NCI-H774 (cell line): ENCODE measurements at places on chromosomes 13 and 19.
A peak's percentile ranks its signal among the peaks of the same experiment; 100 is the strongest.

DNA sequence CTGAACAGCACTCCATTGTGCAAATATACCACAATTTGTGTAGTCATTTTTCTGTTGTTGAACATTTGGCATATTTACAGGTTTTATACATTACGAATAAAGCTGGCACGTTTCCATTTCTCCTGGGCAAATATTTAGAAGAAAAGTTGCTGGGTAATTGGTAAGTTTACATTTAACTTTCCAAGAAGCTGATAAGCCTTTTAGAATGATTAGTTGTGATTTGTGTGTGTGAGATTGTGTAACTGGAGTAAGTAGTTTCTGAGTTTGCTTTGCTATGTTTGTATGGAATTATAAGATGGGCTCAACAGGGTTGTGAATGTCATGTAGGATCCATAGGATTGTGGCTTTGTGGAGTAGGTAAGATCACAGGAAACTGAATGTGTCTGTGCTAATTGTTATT, 1.6 kb upstream of the ZNF529 start:
- no peak for DNase-seq

DNA sequence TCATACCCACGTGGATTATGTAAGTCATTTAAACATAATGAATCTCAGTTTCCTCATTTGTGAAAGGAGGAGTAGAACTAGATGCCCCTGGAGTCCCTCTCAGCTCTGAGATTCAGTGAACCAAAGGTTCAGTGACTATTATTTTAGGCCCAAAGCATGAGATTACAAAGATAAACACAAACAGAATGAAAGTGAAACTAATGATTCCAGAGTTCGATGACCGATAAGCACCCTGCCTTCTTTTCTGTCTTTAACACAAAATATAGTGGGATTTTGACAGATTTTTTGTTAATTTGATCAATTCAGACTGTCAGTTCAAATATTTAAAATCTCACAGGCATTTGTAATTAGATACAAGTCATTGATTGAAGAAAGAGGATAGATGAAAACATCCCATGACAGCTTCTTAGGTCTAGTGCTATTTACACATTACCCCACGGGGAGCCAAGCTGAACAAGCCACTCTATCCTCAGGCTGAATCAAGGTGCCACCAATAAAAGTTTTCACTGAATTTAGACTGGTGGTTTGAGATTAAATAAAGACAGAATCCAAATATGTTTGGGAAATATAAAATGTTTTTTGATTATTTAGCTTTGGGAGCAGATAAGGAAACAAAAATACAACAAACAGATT, 64.6 kb upstream of the RAP2A start:
- peak; percentile 26 for DNase-seq

DNA sequence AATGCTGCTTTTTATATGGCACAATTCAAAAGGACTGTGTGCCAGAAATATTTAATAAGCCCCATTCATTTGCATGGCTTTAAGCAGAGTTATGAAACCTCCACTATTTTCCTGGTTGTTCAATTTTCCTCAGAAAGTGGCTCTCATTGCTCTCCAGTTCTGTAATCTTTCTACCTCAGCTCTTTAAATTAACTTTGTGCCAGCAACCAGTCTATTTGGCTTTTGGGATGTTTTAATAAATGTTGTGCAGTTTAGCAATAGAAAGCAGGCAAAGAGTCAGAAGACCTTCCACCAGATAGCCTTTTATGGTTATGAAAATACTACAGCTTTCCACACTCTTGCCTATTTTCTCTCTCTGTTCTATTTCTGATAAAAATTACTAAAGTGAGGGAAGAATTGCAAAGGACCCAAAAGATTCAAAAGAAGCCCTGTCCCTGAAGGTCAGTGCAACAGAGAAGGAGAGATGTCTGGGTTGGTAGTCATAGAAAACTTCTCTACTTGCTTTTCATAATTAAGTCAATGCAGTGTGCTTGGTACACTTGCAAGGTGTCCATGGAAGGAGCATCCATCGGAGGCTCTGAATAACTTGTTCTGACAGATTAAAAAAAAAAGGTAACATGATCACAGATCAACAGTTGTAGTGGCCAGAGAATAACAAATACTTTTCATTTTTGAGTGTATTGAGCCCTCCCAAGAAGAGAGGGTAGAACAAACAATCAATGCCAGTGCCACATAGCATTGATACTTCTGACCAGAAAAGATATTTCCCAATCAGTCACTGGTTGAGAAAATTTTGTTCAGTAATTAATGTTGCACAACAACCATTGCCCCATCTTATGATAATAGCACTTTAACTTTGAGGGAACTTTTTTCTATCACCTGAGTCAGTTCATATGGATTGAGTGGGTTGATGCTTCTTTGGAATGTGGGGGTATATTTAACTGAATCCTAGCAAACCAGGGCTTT, 48.4 kb upstream of the SPRY2 start:
- DNase-seq = no peak

DNA sequence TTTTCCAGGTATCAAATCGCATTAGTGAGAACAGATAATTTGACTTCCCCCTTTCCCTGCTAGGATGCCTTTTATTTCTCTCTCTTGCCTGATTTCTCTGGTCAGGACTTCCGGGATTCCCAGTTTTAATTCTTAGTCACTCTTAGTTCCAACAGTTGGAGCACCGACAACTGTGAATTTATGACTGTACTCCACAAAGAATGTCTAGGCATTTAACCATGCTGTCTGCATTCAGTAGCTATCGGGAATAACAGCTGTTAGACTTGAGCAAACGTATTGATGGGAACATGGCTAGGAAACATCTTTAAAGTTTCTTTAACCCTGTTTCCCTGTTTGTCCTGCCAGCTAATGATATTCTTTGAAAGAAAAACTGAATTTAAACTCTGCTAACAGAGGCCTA, 14.1 kb upstream of the SPACA7 start:
- no peak for DNase-seq

GRCh38 chr19:4449639-4450028, 8.0 kb downstream of the UBXN6 start:
- no peak for DNase-seq

- DNase-seq = no peak
Measured at GRCh38 chr13:49053906-49054305, 78.2 kb downstream of the FNDC3A start.

DNA sequence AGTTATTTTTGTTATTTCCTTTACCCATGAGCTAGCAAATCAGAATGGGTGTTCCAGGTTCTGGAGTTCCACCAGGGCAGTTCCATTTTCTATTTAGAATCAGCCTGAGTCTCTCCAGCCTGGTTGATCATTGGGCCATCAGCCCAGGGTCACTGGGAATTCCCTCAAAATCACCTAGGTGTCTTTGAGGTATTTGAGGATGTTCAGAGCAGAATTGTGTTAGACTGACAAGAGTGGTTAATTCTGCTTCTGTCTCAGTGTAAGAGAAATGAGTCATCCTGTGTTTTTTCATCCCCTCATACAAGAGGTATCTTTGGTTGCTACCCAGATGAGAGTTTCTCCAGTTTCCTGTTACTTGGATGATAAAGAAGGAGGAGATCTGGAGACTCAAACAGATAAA, 11.7 kb downstream of the ZNF66 start:
- DNase-seq = no peak

DNA sequence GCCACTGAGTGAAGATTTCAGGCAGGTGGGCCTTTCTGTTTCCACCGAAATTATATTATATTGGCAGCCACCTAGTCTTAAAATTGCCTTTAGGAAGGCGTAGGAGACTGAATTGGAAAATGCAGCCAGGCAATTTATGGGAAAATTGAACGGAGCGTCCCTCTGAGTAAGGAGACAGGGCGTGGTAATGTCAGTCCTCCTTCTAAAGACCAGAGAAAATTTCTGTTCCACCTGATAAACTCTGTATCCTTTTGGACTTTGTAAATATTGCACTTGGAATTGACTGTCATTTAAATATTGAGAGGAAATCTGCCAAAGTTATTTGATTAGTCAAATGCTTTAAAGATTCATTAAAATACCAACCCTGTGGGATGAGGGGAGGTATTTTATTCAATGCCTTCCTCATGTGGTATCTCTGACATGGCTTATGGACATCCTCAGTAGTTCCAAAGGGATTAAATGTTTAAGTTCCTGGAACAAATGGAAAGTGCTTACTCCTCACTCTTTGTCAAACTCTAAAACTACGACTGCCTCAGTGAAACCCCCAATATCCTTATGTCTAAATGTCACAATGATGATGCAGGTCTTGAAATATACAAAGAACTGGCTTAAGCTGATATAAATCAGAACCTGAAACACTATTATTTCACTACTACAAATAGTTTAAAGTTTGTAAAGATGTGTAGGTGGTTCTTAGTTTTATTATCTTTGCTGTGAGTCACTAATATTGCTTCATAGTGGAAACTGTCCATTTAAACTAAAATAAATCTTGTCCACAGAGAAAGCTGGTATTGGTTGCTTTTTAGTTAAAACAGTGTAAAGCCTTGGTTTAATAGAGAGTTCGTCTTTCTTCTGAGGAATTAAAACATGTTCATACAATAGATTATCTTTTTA, 203.2 kb downstream of the FGF14 start:
- no peak for DNase-seq

DNA sequence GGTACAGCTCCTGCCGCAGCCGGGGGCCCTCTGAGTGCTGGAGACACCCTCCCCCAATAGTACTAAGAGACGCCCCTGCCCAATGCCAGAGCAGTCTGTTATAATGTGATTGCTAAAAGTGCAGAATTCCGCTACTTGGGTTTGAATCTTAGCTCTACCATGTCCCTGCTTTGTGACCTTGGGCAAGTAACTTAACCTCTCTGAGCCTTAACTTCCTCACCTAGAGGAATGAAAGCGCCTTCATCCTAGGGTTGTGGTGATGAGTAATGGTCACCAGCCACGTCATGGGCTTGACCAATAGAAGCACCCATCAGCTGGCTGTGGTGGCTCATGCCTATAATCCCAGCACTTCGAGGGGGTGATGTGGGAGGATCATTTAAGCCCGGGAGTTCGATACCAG, 6.5 kb downstream of the PLEKHG2 start:
- no peak for DNase-seq

DNA sequence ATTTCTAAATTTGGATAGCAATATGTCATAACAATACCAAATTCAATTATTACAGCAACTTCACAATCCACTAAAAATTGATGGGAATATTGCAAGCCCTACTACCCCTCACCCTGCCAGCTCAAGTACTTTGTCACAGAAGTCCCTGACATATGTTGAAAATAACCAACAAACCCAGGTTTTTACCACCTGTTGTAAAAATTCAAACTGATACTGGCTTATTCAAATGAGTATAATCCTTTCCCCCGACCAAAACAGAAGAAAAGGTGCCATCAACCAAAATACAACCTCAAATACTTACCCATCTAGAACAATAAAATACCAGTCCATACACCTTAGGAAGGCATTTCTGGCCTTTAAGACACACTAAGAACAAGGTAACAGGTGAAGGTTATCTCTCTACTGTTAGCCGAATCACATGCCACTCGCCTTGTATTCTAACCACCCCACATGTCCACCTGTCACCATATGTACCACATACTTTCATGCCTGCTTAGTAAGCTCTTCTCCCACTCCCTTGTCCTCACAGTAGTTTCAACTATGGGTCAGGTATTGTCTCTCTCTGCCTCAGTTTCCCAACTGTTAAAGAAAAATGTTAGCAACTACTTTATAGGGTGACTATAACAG, 53.1 kb downstream of the USP12 start:
- DNase-seq = no peak

DNA sequence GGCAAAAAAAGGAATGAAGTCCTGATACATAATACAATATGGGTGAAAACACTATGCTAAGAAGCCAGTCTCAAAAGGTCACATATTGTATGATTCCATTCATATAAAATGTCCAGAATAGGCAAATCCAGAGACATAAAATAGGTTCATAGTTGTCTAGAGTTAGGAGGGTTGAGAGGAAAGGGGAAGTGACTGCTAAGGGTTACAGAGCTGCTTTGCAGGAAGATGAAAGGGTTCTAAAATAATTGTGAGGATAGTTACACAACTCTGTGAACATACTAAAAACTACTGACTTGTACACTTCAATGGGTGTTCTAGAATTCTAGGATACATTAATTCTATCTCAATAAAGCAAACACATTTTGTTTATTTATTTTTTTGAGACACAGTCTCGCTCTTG, 25.7 kb downstream of the CAB39L start:
- DNase-seq = no peak

- DNase-seq = peak; percentile 94
Measured at GRCh38 chr13:112743451-112744167, 53.8 kb downstream of the ATP11A start.

DNA sequence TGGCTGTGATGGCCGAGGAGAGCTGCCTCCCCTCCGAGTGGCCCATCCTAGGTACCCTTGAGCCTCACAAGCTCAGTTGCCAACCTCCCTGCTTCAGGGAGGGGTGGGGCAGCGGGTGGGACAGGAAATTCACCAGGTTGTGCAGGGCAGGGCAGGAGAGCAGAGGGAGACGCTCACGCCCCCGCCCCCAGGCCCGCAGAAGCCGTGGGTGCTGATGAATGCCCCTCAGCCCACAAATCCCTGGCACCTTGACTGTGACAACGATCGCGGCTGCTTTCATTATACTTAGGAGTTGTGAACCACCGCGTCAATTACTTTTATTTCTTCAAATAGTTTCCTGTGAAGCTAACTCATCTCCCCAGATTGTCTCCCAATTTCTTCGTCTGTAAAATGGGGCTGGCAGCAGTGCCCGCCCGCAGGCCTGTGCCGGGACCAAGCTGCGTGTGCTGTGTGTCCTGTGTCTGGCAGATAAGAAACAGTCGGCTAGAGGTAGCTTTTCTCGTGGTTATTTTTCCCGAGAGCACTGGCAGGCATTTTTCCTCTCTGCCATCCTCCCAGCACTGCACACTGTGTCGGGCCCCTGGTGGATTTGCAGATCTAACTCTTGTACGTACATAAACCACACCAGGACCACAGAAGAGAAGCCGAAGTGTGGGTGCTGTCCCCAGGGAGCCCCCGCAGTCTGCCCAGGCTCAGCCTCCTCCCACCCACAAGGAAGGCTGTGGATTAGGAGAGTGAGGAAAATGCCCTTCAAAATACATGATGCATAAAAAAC, 7.9 kb upstream of the RASA3 start:
- no peak for DNase-seq

DNA sequence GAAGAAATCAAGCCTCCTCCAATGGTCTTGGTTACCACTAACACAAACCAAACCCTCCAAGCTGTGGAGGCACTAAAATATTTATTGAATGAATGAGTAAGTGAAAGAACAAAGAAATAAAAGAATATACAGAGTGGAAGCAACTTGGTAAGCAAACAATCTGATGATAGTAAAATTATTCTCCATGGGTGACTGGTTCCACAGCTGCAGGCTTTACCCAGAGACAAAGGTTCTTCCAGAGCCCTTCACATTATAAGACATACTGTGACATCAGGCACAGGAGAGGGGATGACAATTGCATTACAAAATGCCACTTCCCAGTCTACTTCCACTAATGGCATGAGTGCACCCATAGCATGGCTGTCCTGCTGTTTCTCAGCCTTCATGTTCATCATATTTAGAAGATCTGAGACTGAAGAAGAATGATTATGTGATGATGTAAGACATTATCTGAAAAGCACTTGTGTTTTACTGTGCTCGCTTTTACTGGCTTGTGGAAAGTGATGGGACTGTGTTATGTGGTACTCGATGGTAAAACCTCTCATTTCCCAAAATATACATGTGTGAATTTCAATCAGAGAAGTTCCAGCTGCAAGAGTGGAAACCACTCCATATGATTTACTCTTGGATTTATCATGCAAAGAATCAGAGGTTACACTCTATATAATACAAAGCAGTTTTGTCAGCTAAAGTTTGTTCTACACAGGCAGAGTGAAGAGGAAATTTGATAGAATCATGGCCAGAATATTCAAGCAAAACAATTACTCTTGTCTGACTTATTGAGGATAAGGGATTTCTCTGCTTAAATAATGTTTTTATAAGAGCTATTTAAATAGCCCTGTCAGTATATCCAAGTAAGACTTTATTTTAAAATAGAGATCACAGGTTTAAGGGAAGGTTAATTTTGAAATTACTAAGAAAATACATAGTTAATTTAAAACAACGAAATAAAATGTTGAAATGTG, 220.2 kb upstream of the NBEA start:
- no peak for DNase-seq
